Activated CD8-positive, alpha-beta memory T cell treated with anti-CD3 and anti-CD28 coated beads, Interleukin-2, amount 10 ng/mL, durations not matched to agents 7 days and 5 days (primary cell): ENCODE measurements at places on chromosomes 4 and X.

GRCh38 chr4:120139392-120139791 is 72.7 kb upstream of the MAD2L1 start:
- no peaks in the 10 kb centered on the region for H3K4me1 ChIP-seq
- H3K4me3 ChIP-seq: no peak overlapping the region
- DNase-seq: no peak
- H3K36me3 ChIP-seq: no peaks in the 10 kb centered on the region
- no peaks in the 10 kb centered on the region for H3K27me3 ChIP-seq

GRCh38 chrX:15438332-15438731 is 54.1 kb upstream of the VEGFD start:
- no peak for DNase-seq
- no peaks in the 10 kb centered on the region for H3K36me3 ChIP-seq
- peaks cover 6% of the 10 kb centered on the region for H3K27me3 ChIP-seq

GRCh38 chr4:98662626-98663225 is 4.3 kb upstream of the TSPAN5 start:
- H3K4me1 ChIP-seq: peaks cover 48% of the 10 kb centered on the region
- peak overlapping the region; percentile 99 for H3K27ac ChIP-seq
- peak; percentile 60 for DNase-seq
- H3K36me3 ChIP-seq: peaks cover 14% of the 10 kb centered on the region

DNA sequence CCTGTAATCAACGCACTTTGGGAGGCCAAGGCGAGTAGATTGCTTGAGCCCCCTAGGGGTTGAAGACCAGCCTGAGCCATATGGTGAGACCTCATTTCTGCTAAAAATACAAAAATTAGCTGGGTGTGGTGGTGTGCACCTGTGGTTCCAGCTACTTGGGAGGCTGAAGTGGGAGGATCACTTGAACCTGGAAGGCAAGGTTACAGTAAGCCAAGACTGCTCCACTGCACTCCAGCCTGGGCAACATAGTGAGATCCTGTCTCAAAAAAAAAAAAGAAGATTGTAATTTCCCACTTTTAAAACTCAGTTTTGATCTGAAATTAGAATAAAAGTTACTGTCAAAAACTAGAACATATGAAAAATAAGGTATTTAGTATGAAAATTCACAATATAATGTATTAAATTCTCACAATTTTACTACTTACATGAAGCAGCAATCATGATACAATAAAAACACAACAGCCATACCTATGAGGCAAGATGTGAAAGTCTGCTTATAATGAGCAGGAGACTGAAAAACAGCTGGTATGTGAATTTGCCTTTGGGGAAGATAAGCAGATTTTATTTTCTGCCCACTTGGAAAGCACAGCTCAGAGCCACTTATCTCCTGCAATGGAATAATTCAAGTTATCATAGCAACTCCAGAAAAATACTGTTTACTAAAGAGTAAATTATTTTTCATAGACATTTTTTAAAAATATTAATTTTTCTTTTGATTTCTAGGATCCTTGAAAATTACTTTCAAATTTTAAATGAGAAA is 50.6 kb downstream of the ZGRF1 start:
- no peak overlapping the region for H3K27ac ChIP-seq
- peaks cover 4% of the 10 kb centered on the region for H3K4me1 ChIP-seq
- H3K36me3 ChIP-seq: peaks cover 33% of the 10 kb centered on the region
- no peaks in the 10 kb centered on the region for H3K27me3 ChIP-seq

GRCh38 chr4:94766856-94767255 is 9.1 kb downstream of the BMPR1B start:
- H3K36me3 ChIP-seq: no peaks in the 10 kb centered on the region
- peaks cover 21% of the 10 kb centered on the region for H3K27me3 ChIP-seq
- no peaks in the 10 kb centered on the region for H3K4me1 ChIP-seq
- no peak overlapping the region for H3K4me3 ChIP-seq
- no peak for DNase-seq

GRCh38 chrX:24380262-24381187 is 20.1 kb downstream of the SUPT20HL1 start:
- H3K27me3 ChIP-seq: peaks cover 15% of the 10 kb centered on the region
- H3K27ac ChIP-seq: no peak overlapping the region
- no peaks in the 10 kb centered on the region for H3K36me3 ChIP-seq
- no peak for DNase-seq

GRCh38 chrX:39862963-39863362 is 234.8 kb downstream of the BCOR start:
- H3K4me3 ChIP-seq: no peak overlapping the region
- no peak for DNase-seq
- peaks cover 4% of the 10 kb centered on the region for H3K36me3 ChIP-seq
- H3K27ac ChIP-seq: no peak overlapping the region
- H3K27me3 ChIP-seq: no peaks in the 10 kb centered on the region

DNA sequence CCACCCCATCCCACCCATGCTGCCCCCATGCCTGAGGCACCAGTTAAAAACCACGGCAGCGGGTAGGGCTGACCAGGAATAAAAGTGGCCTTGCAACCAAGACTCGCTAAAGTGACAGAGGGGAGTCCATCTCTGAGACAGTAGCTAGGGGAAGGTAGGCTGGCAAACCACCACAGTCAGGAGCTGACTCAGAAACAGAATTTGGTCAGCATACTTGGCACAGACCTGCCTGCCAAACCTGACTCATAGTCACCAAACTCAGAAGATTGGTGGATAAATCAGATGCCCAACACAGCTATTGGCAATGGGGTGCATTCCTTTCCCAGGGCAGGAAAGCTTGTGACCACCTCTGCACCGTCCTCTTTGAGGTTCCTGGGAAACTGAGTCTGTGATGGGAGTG is 193.8 kb downstream of the BCOR start:
- peak; percentile 43 for DNase-seq
- peaks cover 14% of the 10 kb centered on the region for H3K4me1 ChIP-seq
- no peaks in the 10 kb centered on the region for H3K36me3 ChIP-seq
- H3K27ac ChIP-seq: no peak overlapping the region
- H3K27me3 ChIP-seq: no peaks in the 10 kb centered on the region

DNA sequence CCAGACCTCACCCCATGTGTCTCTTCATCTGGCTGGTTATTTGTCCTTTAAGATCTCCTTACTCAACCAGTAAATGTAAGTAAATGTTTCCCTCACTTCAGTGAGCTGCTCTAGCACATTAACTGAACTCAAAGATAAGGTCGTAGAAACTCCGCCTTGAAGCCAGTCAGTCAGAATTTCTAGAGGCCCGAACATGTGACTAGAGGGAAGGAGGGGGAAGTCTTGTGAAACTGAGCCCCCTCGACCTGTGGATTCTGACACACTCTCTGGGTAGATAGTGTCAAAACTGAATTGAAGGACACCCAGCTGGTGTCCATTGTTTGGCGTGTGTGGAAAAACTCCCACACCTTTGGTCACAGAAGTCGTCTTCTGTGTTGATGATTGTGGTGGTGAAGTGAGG is 933.9 kb downstream of the ADGRL3 start:
- H3K27ac ChIP-seq: no peak overlapping the region
- no peaks in the 10 kb centered on the region for H3K4me1 ChIP-seq
- no peaks in the 10 kb centered on the region for H3K27me3 ChIP-seq
- no peak for DNase-seq
- no peak overlapping the region for H3K4me3 ChIP-seq

GRCh38 chr4:170325599-170325998 is 235.8 kb upstream of the AADAT start:
- no peak overlapping the region for H3K4me3 ChIP-seq
- no peaks in the 10 kb centered on the region for H3K4me1 ChIP-seq
- no peak overlapping the region for H3K27ac ChIP-seq
- no peaks in the 10 kb centered on the region for H3K36me3 ChIP-seq

- no peaks in the 10 kb centered on the region for H3K4me1 ChIP-seq
- H3K27me3 ChIP-seq: peaks cover 13% of the 10 kb centered on the region
- no peak for DNase-seq
- no peak overlapping the region for H3K27ac ChIP-seq
- no peaks in the 10 kb centered on the region for H3K36me3 ChIP-seq
Observed at GRCh38 chr4:41832961-41833360, 84.4 kb upstream of the PHOX2B start.

DNA sequence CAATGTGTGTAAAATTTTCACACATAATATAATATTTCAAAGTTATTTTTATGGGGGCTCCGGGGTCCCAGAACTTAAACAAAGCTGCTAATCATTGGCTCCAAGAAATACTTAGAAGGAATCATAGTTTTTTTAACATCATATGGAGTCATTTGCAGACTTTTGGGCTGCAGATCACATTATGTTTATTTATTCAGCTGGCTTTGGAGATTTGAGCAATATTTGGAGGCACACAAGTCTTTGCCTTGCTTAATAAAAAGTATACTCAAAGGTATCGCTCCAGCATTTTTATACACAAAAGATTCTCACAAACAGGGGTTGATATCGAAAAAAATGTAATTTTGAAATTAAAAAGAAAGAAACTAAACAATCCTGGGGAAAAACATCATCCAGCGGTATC is 382.5 kb upstream of the TENM3 start:
- H3K36me3 ChIP-seq: no peaks in the 10 kb centered on the region
- H3K4me1 ChIP-seq: no peaks in the 10 kb centered on the region
- DNase-seq: no peak

DNA sequence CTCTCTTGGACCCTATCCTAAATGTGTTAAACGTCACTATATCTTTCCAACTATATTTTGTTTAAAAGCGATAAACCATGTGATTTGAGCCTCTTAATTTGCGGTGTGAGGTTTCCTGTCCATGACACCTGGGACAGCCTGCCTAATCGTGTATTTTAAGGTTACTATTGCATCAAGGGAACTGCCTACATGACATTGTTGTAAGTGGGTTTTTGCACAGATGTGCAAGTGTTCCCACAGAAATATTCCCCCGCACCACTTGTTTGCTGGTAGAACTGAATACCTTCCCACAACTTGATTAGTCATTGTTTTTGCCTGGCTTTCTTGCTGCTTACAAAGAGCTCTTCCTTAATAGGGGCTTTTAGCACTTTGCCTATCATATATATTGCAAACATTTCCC is 5.1 kb upstream of the FAM184B start:
- no peak for DNase-seq
- H3K27me3 ChIP-seq: peaks cover 16% of the 10 kb centered on the region
- peaks cover 13% of the 10 kb centered on the region for H3K4me1 ChIP-seq
- peaks cover 12% of the 10 kb centered on the region for H3K36me3 ChIP-seq

DNA sequence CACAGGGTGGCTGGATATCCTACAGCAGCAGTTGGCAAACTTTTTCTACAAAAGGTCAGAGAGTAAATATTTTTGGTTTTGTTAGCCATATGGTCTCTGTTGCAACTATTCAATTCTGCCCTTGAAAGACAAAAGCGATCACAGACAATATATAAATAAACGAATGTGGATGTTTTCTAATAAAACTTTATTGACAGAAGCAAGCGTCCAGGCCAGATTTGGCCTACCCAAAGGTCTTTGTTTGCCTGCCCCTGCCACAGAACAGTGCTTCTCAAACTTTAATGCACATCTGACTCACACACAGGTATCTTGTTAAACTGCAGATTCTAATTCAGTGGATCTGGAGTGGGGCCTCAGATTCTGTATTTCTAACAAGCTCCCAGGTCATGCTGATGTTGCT is 621.4 kb upstream of the DIPK2B start:
- H3K27ac ChIP-seq: no peak overlapping the region
- peaks cover 23% of the 10 kb centered on the region for H3K4me1 ChIP-seq
- no peak for DNase-seq
- H3K36me3 ChIP-seq: peaks cover 33% of the 10 kb centered on the region

DNA sequence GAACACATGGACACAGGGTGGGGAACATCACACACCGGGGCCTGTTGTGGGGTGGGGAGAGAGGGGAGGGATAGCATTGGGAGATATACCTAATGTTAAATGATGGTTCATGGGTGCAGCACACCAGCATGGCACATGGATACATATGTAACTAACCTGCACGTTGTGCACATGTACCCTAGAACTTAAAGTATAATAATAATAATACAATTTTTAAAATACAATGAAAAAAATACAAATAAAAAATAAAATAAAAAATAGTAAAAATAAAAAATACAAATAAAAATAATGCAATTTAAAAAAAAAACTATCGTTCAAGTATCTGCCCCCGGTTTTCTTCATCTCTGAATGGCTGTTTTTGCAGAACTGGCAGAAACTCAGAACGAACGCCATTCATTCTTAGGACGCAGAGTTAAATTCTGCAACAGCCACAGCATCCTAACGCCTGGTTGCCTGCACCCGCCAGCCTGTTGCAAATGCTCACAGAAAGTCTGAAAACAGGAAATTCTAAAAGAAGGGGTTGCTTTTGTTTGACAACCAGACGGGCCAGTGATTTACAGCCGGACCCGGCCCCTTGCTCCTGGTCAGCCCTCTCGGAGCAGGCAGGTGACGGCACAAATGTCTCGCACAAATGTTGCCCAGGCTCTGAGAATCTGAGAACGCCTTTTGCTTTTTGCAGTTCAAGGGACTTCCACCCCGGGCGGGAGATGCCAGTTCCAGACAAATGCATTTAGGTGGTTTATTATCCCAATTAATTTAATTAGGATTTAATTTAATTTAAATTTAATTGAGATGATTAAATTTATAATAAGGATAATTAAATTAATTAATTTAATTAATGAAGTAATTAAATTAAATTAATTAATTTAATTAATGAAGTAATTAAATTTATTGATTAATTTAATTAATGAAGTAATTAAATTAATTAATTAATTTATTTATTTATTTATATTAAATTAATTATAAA is 47.8 kb downstream of the CRLF2 start:
- peaks cover 3% of the 10 kb centered on the region for H3K27me3 ChIP-seq
- peaks cover 8% of the 10 kb centered on the region for H3K36me3 ChIP-seq
- no peak overlapping the region for H3K27ac ChIP-seq
- no peak overlapping the region for H3K4me3 ChIP-seq

GRCh38 chrX:16368696-16369095 is 201.4 kb downstream of the MAGEB17 start:
- no peak overlapping the region for H3K27ac ChIP-seq
- H3K27me3 ChIP-seq: no peaks in the 10 kb centered on the region
- no peak overlapping the region for H3K4me3 ChIP-seq
- DNase-seq: no peak
- no peaks in the 10 kb centered on the region for H3K36me3 ChIP-seq
- no peaks in the 10 kb centered on the region for H3K4me1 ChIP-seq

DNA sequence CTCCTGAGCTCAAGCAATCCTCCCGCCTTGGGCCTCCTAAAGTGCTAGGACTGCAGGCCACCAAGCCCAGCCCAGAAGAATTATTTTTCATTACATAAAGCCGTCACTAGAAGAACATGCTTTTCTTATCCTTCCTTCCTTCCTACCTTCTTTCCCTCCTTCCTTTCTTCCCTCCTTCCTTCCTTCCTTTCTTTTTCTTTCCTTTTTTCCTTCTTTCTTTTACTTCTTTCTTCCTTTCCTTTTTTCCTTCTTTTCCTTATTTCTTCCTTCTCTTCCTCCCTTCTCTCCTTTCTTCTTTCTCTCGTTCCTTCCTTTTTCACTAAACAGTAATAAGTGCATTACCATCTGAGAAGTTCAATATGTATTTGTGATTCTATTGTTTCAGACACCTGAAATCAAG is 121.4 kb downstream of the ATP10D start:
- H3K36me3 ChIP-seq: no peaks in the 10 kb centered on the region
- DNase-seq: no peak
- no peak overlapping the region for H3K27ac ChIP-seq
- peaks cover 8% of the 10 kb centered on the region for H3K27me3 ChIP-seq
- H3K4me1 ChIP-seq: no peaks in the 10 kb centered on the region
- H3K4me3 ChIP-seq: no peak overlapping the region

DNA sequence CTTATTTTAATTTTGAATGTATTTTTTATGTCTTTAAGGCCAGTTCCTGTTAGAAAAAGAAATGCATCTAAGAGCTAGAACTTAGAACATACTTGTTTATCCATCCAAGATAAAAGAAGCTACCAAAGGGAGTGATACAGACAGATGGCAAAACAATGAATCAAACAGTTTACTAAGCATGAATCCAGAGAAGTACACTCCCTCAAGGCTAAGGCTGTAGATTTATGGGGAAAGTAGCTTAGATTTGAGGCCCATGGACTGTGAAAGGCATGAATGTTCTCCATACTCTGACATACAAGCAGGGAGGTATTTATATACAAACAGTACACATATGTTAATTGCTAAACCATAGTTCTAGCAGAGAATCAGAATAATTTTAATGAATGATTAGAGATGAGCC is 255.3 kb upstream of the NRK start:
- no peaks in the 10 kb centered on the region for H3K27me3 ChIP-seq
- no peak overlapping the region for H3K27ac ChIP-seq
- no peak overlapping the region for H3K4me3 ChIP-seq
- H3K36me3 ChIP-seq: no peaks in the 10 kb centered on the region
